ENCODE measurements at places on chromosomes 11 and 22.

GRCh38 chr11:34495239-34495723 lies 18.3 kb downstream of the ELF5 start:
- DNase-seq, result no peak

- no peak for DNase-seq
Measured at GRCh38 chr22:49951986-49952896, 8.3 kb upstream of the PIM3 start.

GRCh38 chr11:117159892-117160291 lies 15.8 kb downstream of the PAFAH1B2 start:
- DNase-seq, result no peak

DNA sequence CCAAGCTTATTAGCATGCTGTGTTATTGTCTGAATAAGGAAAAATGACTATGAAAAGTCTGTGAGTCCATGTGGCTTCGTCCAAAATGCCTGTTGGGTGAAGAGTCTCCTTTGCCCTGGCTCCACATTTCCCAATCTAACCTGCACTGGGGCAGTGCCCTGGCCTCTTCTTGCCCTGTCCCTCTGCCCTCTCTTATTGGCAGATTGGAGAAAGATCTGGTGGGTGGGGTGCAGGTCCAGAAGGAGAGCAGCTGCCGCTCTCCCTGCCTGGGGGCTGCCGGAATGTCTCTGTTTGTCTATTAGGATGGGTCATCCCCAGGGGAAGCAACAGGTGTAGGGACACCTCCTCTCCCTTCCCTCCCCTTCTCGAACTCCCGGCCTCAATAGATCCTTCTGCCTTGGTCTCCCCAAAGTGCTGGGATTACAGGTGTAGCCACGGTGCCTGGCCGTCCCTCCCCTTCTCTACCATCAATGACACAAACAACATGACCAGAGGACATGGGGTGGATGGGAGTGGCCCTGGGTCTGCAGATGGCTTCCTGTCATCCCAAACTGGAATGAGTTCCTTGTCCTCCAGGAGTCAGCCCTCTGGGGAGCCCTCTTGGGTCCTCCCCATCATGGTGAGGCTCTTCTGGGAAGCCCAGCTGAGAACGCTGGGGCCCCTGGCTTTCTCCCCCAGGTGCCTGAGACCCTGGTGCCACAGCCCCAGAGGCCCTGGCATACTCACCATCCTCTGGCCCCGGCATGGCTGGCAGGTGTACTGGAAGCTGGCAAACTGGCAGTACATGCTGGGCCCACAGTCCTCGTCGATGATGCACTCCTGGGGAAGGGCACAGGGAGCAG lies 40.5 kb downstream of the DKK3 start:
- no peak for DNase-seq

DNA sequence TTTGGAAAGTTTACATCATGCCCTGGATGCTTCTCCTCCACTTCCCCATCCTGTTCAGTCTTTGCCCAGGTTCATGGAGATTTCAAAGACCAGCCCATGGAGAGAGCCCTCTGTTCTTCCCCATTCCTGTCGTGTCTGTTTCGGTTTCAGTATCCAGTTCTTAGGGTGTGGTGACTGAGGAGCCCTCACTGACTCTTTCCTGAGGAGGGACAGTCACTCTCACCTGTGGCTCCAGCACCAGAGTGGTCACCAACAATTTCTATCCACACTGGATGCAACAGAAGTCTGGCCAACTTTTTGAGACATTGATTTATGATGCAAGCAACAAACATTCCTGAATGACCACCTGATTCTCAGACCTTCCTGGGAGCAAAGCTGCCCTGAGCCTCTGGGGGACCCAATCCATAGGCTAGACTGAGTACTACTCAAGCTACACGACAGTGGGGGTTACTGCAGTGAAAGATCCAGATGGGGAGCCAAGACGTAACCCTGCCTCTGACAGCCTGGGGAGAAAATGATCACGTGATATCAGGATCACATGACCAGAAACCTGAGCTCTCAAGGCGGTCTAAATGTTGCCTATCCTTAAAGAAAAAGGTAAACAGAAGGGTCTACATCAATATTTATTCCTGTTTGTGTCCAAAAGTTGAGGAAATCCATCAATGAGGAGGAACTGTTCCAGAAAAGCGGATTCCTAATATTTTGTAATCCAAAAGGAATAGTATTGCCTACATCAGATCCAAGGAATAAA lies 76.2 kb upstream of the VPREB1 start:
- no peak for DNase-seq

DNA sequence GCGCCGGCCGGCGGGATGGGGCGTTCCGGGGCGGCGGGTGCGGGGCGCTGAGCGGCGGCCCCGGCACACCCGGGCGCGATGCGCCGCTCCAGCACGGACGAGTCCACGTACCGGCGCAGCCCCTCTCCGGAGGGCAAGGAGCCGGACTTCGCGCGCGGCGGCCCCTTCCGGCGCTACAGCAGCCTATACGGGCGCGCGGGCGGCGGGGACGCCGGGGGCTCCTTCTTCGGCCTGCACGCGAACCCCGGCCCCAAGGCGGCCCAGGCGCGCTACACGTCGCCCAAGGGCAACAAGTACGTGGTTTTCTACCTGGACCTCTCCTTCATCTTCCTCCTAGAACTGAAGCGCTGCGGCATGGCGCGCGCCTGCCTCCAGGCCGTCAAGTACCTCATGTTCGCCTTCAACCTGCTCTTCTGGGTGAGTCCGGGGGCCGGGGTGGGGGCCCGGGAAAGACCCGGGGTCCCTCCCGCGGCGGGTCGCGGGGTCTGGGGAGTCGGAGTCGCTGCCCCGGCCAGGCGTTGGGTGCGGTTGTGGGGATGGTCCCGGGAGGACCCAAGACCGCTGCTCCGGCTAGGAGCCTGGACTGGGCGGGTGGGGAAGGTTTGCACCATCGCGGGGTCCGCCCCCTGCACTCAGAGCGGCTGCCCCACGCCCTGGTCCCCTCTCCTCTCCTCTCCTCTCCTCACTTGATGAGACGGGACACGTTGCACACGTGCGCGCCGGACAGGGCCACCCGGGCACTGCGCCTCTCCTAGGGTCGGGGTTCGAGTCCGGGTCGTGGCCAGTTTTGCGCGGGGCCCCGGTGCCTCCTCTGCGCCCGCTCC lies 7.5 kb downstream of the TSPAN4 start:
- no peak for DNase-seq

DNA sequence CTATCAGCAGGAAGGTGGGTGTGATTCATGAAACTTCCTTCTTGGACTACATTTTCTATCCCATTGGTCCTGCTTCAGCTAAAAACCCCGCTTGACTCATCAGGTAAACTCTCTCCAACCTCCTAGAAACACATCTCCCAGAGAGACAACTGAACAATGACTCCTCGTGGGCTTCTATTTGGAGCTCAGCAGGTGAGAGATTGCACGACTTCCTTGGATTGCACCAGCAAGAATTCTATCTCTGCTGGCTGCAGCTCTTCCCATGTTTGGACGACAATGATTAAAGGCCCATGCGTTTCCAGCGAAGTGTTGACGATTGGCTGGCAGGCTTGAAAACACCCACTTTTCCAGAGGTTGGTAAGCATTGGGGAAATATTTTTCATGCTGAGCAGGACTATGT lies 216.1 kb upstream of the NTM start:
- no peak for DNase-seq

Data from MG63 (cell line).